ENCODE measurements at places on chromosomes 1 and 21.

DNA sequence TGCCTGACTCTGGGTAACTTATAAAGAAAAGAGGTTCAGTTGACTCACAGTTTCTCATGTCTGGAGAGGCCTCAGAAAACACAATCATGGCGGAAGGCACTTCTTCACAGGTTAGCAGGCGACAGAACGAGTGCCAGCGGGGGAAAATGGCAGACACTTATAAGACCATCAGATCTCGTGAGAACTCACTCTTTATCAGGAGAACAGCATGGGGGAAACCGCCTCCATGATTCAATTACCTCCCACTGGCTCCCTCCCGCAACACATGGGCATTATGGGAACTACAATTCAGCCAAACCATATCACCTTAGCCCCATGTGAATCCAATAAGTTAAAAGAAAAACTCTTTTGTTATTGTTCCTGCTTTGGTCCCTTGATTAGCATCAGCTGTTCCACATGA, 725.2 kb downstream of the LRRIQ3 start:
- DNase-seq: no peak

- DNase-seq: no peak
These were observed 48.3 kb upstream of the LAMC2 start for GRCh38 chr1:183137782-183138181.

DNA sequence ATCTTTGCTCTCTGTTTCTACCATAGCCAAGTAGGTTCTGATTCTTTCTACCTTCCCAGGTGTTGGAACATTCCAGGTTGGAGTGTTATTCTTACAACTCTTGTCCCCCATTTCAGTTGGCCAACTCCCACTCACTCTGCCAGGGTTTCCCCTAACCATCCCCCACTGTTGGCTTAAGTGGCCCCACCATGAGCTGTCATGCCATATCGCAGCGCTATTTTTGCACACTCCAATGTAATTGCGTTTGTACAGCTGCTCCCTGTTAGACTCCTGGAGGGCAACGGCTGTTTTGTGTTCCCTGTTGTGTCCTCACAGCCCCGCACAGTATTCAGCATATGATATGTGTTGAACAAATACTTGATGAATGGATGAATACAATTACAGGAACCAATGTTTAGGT, 117.7 kb upstream of the ETS2 start:
- no peak for DNase-seq

GRCh38 chr1:27562534-27563340, 41.2 kb downstream of the AHDC1 start:
- no peak for DNase-seq

DNA sequence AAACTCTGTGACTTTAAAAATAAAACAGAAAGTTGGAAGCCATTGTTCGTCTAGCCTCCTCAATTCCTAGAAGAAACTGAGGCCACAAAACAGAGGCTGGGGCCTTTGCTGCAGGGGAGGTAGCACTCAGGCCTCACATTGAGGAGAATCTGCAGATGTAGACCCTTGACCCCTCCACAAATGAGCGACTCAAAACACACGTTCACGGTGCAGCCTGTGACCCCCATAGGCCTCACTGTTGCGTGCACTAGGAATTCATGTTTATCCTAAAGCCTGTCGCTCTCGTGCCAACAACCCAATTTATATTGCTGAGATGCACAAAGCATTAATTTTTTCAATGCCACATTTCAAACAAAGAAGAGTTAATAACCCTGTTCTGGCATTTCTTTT, 5.6 kb downstream of the TMEM51 start:
- no peak for DNase-seq

GRCh38 chr21:34198231-34199120, 125.1 kb downstream of the MRPS6 start:
- peak; percentile 57 for DNase-seq

GRCh38 chr1:29398431-29398830, 162.1 kb downstream of the PTPRU start:
- no peak for DNase-seq

- no peak for DNase-seq
These were observed 95.5 kb downstream of the KAZN start for GRCh38 chr1:14693949-14694348.

GRCh38 chr1:118249641-118250040, 64.6 kb upstream of the SPAG17 start:
- no peak for DNase-seq

- no peak for DNase-seq
These were observed 262.9 kb downstream of the SEC16B start for GRCh38 chr1:177706977-177707376.

- DNase-seq: no peak
These were observed 26.4 kb downstream of the FOXO6 start for GRCh38 chr1:41387667-41388091.

DNA sequence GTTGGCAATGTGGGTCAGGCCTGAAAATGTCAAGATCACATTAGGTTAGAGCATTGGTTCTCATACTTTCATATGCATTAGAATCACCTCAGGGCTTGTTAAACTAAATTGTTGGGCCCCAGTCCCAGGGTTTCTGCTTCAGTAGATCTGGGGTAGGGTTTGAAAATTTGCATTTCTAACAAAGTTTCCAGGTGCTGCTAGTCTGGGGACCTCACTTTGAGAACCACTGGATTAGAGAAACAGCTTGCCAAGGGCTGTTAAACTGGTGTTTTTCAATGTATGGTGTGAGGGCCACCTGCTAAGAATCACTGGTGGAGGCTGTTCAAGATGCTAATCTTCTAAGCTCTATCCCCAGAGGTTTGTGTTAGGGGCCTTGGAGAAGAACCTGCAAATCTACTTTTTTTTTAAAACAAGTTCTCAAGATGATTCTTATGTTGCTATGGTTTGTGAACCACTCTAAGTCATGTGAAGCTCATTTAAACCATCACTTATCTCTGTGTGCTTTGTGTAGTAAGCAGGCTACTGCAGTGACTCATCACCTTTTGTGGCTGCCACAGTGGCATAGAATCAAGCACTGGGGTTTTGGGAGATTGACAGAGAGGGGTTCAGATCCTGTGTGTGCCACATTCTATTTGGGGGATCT, 152.2 kb downstream of the S1PR1 start:
- DNase-seq: no peak

DNA sequence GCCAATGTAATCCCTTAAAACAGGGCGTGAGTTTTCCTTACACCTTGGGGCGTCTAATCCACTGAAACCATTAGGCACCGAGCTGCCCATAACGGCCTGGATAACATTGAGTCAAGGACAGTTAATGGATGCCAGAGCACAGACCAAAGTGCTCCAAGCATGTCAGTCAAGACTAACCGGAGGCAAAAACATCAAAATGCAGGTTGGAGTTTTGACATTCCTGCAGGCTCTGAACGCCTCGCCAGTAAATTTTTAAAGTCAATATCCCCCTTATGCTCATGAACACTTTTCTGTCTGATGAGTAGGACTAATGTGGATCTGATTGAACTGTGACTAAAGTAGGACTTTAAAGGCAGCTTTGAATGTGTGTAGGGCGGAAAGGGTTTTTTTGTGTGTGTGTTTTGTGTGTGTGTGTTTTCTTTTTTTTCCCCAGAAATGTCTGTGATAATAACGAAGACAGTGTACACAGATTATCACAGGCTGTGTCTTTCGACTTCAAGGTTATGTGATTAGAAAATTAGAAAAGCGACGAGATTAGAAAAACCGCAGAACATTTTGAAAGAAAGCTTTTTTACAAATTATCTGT, 194.2 kb upstream of the PROX1 start:
- DNase-seq: no peak

DNA sequence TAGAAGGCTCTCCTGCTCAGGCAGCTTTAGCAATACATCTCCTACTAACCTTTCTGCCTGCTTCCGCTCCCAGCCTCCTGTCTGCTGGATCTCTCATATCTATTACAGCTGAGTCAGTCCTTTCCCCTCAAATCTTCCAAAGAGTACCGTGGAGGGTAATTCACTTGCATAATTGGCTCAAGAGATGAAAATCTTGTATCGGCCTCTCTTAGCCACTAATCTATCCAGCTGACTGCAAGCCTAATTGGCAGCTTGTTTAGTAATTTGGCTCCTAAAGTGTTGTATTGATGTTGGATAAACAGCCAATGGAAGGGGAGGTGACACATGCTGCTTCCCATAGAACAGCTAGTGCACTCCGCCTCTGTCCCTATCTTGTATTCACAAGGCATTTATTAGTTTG, 195.7 kb downstream of the GPATCH2 start:
- DNase-seq: no peak

DNA sequence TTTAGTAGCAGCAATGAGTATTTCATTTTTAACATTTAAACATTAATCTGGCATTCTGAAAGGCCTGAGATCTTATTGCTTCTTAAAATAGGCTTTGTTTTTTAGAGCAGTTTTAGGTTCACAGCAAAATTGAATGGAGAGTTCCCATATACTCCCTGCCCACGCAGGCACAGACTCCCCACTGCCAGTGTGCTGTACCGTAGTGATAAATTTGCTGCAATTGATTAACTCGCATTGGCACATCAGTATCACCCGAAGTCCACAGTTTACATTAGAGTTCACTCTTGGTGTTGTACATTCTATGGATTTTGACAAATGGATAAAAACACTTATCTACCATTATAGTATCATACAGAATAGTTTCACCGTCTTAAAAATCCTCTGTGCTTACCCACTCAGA, 71.8 kb upstream of the ERRFI1 start:
- DNase-seq: no peak

DNA sequence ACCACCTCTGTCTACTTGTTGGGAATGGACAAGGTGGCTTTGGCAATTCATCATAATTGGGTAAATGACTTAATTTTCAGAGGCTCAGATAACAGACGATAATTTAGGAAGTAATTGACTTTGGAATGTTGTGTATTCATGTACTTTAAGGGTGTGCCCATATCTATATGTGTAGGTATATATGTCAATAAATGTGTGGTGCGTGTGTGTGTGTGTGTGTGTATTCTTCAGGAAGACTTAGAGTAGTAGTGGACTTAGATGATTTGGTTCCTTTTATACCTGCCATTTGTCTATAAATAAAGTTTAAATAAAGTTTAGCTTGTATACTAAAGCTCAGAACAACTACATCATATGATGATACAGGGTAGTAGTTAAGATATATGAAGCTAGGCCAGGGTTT, 20.0 kb upstream of the JUN start:
- no peak for DNase-seq

DNA sequence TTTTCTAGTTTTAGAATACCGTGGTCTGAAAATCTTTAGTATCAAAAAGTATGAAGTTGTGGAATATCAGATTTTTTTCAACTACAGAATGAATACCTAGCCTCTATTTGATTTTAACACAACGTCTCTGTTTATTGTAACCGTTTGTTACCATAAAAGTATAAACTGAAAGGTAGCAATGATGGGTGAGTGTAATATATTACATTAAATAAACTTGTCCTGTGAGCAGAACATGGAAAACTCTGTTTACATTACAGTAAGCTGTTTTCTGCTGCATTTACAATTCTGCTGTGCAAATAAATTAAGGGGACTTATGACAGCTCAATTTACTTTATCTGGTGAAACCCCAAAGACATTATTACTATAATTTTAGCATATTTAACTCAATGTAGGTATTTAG, 62.5 kb downstream of the CHRM3 start:
- DNase-seq: no peak

- DNase-seq: no peak
These were observed 862.3 kb upstream of the PRMT6 start for GRCh38 chr1:106194206-106194605.

DNA sequence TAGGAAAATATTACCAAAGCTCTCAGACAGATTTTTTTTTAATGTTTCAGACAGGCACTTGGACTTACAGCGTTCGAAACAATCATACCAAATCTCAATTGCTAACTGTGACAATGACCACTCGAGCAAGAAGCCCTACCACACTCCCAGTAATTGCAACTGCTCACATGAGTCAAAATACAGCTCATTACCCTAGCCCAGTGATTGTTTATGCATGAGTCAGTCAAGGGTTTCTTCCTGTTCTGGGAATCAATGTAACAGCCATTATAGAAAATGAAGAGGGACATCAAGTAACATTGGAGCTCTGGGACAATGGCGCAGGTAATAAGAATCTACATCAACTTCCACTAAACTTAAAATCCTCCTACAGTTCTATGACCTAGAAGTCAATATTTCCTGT, 56.1 kb upstream of the SH3GLB1 start:
- DNase-seq: peak; percentile 30

- DNase-seq: no peak
These were observed 54.3 kb downstream of the KCNK1 start for GRCh38 chr1:233668146-233668724.

- DNase-seq: no peak
These were observed 399.5 kb downstream of the MATN1 start for GRCh38 chr1:30323841-30324240.

DNA sequence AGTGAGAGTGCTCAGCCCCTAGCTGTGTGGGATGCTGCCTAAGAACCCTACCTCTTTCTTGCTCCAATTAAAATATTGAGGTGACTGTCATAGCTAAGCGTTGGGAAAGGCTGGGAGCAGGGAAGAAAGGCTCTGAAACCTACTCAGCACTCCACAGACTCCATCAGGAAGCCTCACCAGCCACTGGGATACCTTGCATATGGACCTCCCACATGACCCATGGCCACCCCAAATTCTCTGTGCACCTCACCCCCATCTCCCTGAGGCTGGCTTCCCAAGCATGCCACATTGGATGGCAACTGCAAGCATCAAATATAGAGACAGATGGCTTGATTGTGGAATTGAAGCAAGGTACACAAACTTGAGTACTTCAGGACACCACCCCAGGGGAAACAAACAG, 41.8 kb downstream of the FLVCR1 start:
- DNase-seq: no peak

DNA sequence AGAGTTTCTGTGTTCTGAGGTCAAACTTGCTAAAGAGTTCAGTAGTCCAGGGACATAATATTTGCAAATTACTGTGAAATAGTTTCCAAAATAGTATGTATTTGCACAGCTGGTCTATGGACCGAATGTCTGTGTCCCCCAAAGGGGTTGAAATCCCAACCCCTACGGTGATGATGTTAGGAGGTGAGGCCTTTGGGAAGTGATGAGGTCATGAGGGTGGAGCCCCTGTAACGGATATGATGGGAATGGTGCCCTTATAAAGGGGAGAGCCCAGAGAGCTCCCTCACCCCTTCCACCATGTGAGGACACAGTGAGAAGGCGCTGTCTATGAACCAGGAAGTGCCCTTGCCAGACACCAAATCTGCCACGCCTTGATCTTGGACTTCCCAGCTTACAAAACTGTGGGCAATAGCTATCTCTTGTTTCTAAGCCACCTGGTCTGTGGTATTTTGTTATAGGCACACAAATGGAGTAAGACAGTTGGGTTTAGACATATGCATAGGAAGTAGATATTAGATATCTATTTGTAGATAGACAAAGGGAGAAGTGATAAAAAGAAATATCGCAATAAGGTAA, 21.7 kb downstream of the RNF187 start:
- DNase-seq: no peak

- DNase-seq: peak; percentile 36
These were observed 393.5 kb downstream of the SMYD3 start for GRCh38 chr1:246113555-246114095.

- no peak for DNase-seq
These were observed 122.0 kb downstream of the ETS2 start for GRCh38 chr21:38927776-38928175.

All from inflammatory macrophage treated with lipopolysaccharide for 4 hours (primary cell).